ENCODE measurements at places on chromosomes 11 and 22. TPM values are rescaled to one million over a fixed set of nuclear protein-coding genes. Genes with fewer than 3 reads are reported as not detected.
A peak's percentile ranks its signal among the peaks of the same experiment; 100 is the strongest.

GRCh38 chr11:2841411-2842190 is 44.0 kb downstream of the CDKN1C start:
- no peaks in the 10 kb centered on the region for H3K4me1 ChIP-seq
- H3K36me3 ChIP-seq, result no peaks in the 10 kb centered on the region
- 0 out of 2 replicates have a peak, but pooled peaks cover 6% of the 10 kb centered on the region for H3K27me3 ChIP-seq
- no peak overlapping the region for H3K27ac ChIP-seq
- H3K4me3 ChIP-seq, result no peak overlapping the region

- H3K36me3 ChIP-seq, result peaks cover 6% of the 10 kb centered on the region
- no peaks in the 10 kb centered on the region for H3K27me3 ChIP-seq
- no peak for DNase-seq
- H3K4me1 ChIP-seq, result peaks cover 13% of the 10 kb centered on the region
- no peak overlapping the region for H3K27ac ChIP-seq
- H3K4me3 ChIP-seq, result no peak overlapping the region
Measured at GRCh38 chr11:8697054-8697453, 14.5 kb downstream of the RPL27A start.

- no peak overlapping the region for H3K27ac ChIP-seq
- no peak for DNase-seq
- H3K4me1 ChIP-seq, result no peaks in the 10 kb centered on the region
- H3K36me3 ChIP-seq, result no peaks in the 10 kb centered on the region
Measured at GRCh38 chr22:43100225-43100624, 10.3 kb upstream of the BIK start.

- no peak for DNase-seq
- H3K4me1 ChIP-seq, result peaks cover 7% of the 10 kb centered on the region
- peaks cover 6% of the 10 kb centered on the region for H3K27me3 ChIP-seq
- no peaks in the 10 kb centered on the region for H3K36me3 ChIP-seq
Measured at GRCh38 chr11:70097783-70098563, 19.9 kb downstream of the ANO1 start.

DNA sequence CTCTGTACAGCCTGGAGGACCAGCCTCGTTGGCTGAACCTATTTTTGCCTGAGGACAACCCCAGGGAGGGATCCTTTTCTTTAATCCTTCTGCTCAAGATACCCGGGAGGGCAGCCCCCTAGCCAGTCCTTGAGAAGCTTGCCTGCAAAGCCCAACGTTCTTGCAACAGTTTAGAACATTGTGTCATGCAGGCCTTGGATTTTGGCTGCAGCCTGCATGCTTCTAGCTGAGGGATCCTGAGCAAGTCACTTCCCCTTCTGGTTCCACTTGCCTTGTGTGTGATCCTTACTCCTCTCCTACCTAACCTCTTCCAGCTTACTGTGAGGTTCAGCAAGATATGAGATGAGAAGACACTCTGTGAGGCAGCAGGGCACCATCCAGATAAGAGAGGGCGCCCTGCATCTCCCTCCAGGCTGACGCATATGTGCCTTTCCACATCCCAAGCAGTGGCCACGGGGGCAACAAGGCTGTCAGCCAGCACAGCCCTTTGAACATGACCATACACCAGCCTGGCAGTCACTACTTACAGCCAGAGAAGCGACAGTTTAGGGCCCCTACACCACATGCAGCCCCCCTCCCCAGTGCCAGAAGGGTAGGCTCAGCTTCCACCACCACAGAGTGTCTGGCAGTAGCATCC is 76.1 kb downstream of the C11orf58 start:
- H3K36me3 ChIP-seq, result no peaks in the 10 kb centered on the region
- DNase-seq, result no peak
- H3K4me1 ChIP-seq, result no peaks in the 10 kb centered on the region
- H3K4me3 ChIP-seq, result no peak overlapping the region
- no peak overlapping the region for H3K27ac ChIP-seq
- peaks cover 36% of the 10 kb centered on the region for H3K27me3 ChIP-seq

DNA sequence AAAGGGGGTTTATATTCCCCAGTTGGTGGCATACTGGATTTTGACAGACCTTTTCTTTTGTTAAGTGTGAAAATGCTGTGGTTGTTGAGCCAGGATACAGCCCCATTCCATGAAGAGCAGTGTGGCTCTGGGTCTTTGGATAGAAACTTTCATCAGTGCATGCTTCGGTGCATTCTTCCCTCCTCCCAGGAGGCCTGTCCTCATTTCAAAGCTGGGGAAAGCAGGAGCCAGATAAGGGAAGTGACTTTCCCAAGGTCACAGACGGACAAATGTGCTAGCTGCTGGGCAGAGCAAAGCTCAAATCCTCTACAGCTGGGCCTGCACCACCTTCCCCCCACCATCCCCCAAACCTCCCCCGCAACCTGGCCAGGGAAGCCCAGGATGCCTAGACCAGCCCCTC is 184.5 kb upstream of the NTM start:
- no peak for DNase-seq
- peaks cover 85% of the 10 kb centered on the region for H3K27me3 ChIP-seq
- H3K36me3 ChIP-seq, result no peaks in the 10 kb centered on the region

DNA sequence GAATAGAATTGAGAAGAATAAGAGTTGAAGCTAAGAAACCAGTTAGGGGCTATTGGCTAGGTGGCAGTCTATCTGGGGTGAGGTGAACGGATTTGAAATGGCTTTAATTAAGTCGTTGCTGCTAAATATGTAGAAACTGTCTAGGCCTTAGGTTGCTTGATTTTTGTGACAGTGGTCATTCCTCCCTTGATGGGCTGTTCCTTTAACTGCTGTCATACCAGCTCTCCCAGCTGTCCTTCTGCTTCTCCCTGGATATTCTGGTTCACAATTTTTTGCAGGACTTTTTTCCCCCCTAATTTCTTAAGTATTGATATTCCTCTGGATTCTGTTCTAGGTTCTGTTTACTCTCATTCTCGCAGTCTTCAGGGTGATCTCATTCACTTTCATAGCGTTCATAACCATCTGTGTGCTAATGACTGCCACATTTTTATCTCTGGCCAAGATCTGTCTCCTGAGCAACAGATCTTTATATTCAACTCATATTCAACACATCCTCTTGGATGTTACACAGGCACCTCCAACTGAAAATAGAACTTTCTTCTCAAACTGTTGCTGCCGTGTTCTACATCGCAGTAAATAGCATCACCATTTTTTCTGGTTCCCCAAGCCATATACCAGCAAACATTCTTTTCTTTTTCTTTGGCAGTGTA is 134.1 kb downstream of the UVRAG start:
- DNase-seq, result peak; percentile 69
- no peaks in the 10 kb centered on the region for H3K36me3 ChIP-seq
- H3K4me3 ChIP-seq, result no peak overlapping the region
- H3K27ac ChIP-seq, result no peak overlapping the region
- 0 out of 2 replicates have a peak, but pooled peaks cover 15% of the 10 kb centered on the region for H3K4me1 ChIP-seq

MRPL48 gene
- 35.0 TPM for total RNA-seq

Measured in GM23248 (cell line).